ENCODE measurements at places on chromosomes 16 and 17. TPM values are rescaled to one million over a fixed set of nuclear protein-coding genes. Genes with fewer than 3 reads are reported as not detected.

PLLP gene
- total RNA-seq, result not detected

HCRT gene
- not detected for total RNA-seq

TPPP3 gene
- total RNA-seq, result not detected

ODAD4 gene
- 0.18 TPM for total RNA-seq

TLCD3B gene
- not detected for total RNA-seq

RGS9 gene
- 4.5 TPM for total RNA-seq

Measured in cardiac atrium fibroblast (primary cell).